ENCODE measurements at places on chromosomes 7 and 10. TPM values are rescaled to one million over a fixed set of nuclear protein-coding genes. Genes with fewer than 3 reads are reported as not detected.

DNA sequence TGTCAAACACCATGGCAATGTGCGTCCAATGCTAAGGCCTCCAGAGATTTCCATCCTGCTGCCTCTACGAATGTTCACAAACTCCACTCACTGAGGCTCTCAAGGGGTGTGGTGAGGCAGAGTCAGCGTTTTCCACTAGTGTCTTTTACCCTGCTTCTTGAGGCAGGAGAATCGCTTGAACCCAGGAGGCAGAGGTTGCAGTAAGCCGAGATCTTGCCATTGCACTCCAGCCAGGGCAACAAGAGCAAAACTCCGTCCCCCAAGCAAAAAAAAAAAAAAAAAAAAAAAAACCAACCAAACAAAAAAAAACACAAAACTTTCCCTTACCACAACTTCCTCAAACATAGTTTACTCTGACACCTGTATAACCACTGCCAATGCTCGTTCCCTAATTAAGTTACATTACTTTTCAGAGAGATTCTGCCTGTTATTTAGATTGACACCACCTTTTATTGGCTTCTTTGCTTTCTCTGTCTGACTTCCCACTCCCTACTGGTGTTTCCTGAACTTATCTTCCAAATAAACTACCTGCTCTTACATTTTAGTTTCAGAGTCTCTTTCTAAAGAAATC, 102.1 kb upstream of the ZNF746 start:
- no peak for DNase-seq

DNA sequence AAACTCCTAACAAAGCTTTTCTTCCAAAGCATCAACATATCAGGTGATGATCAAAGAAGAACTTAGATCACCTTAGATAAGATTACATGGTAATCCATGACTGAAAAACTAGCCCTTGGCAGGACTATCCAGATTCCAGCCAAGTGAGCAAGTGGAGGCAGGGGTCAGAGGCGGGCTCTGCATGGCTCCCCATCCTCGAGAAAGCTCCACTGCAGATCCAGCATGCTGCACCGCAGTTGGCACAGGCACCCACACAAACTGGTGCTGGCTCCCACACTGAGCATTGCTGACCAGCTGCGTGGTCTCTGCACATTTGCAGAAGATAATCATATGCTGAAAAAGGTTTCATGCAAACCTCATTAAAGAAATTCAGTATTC, 10.1 kb downstream of the PSAP start:
- DNase-seq, result no peak

DNA sequence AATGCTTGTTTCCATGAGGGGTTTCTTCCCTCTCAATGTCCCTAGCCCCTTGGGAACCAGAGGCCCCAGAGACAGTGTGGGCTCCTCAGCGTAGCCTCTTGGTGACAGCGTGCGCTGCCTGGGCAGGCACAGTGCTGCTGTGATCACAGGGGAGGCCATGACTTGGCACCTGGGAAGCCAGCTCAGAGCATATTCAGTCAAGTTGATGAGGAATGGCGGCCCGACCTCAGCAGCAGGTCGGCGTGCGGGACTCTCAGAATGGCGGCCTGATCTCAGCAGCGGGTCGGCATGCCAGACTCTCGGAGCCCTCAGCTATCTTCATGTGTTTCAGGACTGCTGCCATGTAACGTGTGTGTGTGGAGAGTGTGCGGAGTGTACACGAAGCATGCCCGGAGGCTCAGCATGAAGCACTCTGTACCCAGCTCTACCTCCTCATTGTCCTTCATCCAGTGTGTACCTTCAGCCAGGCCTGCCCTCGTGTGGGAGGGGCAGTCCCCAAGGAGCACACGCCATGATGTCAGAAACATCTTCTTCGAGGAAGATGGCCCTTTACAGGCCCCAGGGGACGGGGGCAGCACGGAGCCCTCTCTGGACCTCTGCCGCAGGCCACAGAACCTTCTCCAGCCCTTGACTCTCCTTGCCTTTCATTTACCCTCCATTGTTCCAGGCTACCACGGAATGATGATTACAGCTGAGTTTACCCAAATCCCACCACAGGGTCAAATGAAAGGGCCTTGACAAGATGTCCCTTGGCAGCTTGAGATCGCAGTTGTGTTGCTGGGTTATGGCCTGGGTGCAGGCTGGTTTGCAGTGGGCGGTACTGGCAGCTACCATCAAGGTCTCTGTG, 130.4 kb downstream of the SMURF1 start:
- DNase-seq, result no peak

GRCh38 chr7:150307904-150308303, 15.3 kb upstream of the LRRC61 start:
- no peak for DNase-seq

GRCh38 chr10:3330663-3331062, 158.1 kb upstream of the PITRM1 start:
- peak; percentile 65 for DNase-seq

The AZGP1 gene
- not detected for total RNA-seq

DNA sequence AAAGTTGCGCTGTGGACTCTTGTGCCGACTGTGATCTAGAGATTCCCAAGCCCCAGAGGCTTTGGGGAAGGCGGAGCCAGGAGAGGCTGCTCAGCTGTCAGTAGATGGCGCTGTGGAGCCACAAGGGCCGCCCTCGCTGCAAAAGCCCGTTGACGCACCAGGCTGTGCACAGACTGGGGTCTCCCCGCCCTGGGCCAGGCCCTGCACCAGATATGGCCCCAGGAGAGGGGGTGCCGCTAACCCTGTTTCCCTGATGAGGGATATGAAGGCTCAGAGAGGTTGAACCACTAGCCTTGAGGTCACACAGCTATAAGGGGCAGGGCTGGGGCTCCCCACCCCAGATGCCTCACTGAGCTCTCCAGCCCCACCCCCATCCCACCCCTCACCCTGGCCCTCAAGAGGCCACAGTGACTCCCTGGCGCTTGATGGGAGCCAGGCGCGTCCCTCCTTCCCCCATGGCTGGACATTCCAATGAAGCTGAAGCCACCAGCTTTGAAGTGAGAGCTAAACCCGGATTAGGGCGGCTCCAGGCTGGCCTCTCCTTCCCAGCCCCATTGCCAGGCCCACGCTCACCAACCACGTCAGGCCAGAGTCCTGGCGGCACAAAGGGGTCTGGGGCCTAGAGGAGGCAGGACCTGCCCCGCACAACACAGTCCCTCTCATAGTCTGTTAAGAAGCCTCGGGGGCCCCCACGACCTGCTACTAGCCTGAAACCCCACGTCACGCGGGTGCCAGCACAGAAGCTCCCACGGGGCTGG, 26.4 kb downstream of the MYL10 start:
- peak; percentile 47 for DNase-seq

The ADIRF gene
- 26.0 TPM for total RNA-seq

- DNase-seq, result no peak
Observed at GRCh38 chr7:97026715-97027426, 2.2 kb upstream of the DLX5 start.

Data from dermis microvascular lymphatic vessel endothelial cell (primary cell).